ENCODE measurements at places on chromosomes 2 and 18.

DNA sequence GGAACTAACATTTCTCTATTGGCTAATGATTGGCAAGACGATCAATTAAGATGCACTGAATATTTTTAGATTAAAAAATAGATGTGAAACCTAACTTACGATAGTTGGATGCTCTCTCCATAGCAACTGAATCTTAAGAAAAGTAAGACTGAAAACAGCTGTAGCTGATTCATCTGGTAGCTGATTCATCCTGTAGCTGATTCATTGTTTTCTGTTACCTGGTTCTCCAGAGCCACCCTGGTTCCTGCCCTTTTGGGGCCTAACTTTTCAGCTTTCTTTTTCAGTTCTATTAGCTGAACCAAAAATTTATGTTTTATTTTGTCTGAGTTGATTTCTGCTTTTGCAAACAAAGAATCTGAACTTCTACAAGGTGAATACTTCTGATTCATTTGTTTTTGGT, 22.7 kb upstream of the SPR start:
- DNase-seq, result no peak

GRCh38 chr2:238691596-238692491, 156.0 kb upstream of the TWIST2 start:
- no peak for DNase-seq

DNA sequence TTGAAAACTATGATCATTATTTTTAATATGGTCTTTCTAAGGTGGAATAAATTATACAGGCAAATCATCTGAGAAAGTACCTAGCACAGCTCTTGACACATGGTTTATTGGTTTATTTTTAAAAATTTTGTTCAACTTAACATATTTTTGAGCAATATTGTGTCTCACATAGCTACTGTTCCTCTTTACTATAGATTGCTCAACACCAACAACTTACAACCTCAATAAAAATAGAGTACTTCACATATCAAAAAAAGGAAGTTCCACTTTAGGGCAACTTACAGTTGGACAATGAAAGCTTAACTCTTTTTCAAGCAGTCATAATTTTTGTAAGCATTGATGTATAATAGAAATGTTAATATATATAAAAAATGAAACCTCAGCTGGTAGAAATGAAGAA, 440.9 kb upstream of the UBE2E3 start:
- no peak for DNase-seq

- no peak for DNase-seq
These were observed 954.1 kb downstream of the DSC3 start for GRCh38 chr18:30088238-30089015.

- DNase-seq, result no peak
These were observed 117.1 kb downstream of the PID1 start for GRCh38 chr2:229153951-229154350.

DNA sequence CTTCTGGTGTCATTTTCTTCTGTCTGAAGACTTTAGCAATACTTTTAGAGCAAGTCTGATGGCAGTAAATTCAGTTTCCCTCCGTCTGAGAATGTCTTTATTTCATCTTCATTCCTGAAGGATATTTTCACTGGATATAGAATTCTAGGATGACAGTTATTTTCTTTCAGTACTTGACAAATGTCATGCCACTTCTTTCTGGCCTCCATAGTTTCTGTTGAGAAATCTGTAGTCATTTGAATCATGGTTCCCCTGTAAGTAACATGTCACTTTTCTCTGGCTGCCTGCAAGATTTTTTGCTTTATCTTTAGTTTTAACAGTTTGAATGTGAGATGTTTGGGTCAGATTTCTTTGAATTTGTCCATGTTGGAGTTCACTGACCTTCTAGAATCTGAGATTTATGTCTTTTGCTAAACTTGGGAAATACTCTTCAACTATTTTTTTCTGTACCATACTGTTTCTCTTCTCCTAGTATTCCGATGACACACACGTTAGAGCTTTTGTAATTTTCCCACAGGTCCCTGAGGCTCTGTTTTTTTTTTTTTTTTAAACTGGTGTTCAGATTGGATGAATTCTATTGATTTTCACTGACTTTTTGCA, 30.2 kb downstream of the RMND5A start:
- no peak for DNase-seq

GRCh38 chr2:36456227-36457175, 100.9 kb downstream of the CRIM1 start:
- DNase-seq, result no peak

DNA sequence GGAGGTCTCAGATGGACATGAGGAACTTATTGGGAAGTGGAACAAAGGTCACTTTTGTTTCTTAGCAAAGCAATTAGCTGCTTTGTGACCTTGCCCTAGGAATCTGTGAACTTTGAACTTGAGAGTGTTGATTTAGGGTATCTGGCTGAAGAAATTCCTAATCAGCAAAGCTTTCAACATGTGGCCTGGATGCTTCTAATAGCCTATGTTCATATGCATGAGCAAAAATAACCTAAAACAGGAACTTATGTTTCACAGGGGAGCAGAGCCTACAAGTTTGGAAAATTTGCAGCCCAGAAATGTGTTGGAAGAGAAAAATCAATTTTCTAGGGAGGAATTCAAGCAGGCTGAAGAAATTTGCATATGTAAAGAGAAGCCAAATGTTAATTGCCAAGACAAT, 405.8 kb upstream of the SALL3 start:
- DNase-seq, result no peak

- no peak for DNase-seq
These were observed 24.5 kb downstream of the SIGLEC15 start for GRCh38 chr18:45850021-45850420.

DNA sequence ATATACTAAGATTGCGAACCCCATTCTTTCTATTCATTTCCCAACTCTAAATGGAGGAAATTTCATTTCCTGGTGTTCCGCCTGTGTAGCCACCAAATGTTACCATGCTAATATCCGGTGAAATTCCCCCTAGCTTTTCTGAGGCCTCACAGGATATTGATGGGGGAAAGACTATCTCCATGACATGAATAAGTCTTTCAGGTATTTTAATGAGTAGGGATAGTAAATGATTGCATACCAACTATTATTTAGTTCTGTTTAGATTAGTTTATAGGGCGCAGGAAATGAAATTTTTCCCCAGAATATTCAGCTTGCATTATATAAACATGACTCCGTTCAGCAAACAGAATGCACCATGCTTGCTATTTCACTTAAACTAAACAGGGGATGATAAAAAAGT, 55.4 kb downstream of the COL5A2 start:
- no peak for DNase-seq

DNA sequence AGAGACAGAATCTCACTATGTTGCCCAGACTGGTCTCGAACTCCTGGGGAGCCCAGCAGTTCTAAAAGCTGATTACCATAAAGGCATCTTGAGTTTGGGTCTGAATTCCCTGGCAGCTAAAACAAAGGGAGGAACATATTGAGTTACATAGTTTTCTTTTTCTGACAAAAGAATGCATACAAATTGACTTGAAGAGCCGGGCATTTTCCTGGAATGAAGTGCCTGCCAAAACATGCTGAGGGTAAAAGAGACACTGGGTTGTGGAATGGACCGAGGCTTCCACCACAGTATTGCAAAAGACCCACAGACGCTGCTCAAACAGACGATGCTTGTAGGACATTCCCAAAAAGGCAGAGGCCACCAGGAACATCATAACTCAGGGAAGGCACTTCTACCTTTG, 35.1 kb upstream of the ROCK2 start:
- no peak for DNase-seq

DNA sequence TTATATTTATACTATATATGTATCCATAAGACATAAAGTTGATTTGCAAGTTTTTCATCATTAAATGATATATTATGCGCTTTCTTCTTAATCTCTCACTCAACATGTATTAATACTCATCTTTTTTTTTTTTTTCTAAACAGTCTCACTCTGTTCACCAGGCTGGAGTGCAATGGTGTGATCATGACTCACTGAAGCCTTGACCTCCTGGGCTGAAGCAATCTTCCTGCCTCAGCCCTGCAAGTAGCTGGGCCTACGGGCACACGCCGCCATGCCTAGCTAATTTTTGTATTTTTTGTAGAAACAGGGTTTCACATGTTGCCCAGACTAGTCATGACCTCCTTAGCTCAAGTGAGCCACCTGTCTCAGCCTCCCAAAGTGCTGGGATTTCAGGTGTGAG, 51.4 kb upstream of the MAP4K3 start:
- DNase-seq, result no peak

DNA sequence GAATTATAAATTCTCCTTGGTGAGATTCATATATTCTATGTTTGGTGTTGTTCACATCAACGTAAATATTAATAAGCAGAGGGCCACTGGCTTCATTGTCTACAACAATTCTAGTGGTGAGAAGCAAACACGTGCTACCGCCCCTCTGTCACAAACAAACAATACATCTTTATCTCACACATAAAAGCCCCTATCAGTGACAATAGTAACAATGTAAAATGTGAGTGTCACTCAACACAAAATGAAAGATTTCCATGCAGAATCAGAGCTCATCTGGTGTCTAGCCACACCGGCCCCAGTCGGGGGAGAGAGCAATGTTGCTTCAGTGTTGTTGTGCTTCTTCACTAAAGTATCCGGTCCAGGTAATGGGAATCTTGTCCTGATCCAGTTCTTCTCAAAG, 932.6 kb downstream of the SOCS6 start:
- no peak for DNase-seq

- no peak for DNase-seq
These were observed 1487.0 kb downstream of the LRP1B start for GRCh38 chr2:140643761-140644187.

GRCh38 chr18:26555804-26556553, 7.6 kb upstream of the KCTD1 start:
- no peak for DNase-seq

DNA sequence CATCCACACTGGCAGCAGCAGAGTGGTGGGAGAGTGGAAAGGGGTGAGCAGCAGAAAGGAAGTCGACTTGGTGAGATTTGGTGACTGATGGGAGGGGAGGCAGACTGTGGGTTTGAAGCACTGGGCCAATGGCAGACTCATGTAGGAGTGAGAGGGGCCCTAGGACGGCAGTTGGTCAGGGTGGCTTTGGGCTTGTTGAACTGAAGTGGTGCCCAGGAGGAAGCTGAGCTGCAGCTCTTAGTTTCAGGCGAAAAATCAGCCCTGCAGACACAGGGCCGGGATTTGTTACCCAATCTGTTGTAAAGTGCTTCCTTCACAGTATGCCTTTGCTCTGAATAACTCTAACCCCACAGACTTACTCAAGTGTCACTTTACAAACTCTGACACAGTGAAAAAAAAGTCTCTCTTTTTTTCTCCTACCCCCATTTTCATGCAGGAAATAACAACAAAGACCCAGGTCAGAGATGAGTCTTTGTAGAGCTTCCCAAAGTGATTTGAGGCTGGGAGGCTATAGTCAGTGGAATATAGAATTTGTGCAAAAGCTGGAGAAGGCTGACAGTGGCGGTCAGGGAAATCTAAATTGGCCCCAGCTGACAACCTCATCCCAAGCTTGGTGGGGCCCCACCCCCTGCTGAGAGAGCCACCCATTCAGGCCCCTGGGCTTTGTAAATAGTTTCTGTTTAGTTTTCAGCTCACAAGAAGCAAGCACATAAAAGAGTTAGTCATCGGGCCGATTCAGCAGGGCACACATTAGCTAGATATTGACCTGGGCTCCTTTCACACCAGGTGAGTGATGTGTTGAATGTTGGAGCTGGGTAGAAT, 226.9 kb downstream of the VAPA start:
- no peak for DNase-seq

Data from NCI-H2227 treated with DMSO at 0.1 percent for 48 hours (cell line).